GM12878 (cell line): ENCODE measurements at places on chromosomes 4 and X. TPM values are rescaled to one million over a fixed set of nuclear protein-coding genes. Genes with fewer than 3 reads are reported as not detected.

The GUCY1A1 gene
- polyA plus RNA-seq = 0.98 and 1.0 TPM in 2 replicates

The GLRA3 gene
- polyA plus RNA-seq = not detected in 2 replicates

The CDKL5 gene
- polyA plus RNA-seq = 4.9 and 6.9 TPM in 2 replicates

The CT45A10 gene
- polyA plus RNA-seq = not detected in 2 replicates

The GYPA gene
- polyA plus RNA-seq = not detected in 2 replicates

DNA sequence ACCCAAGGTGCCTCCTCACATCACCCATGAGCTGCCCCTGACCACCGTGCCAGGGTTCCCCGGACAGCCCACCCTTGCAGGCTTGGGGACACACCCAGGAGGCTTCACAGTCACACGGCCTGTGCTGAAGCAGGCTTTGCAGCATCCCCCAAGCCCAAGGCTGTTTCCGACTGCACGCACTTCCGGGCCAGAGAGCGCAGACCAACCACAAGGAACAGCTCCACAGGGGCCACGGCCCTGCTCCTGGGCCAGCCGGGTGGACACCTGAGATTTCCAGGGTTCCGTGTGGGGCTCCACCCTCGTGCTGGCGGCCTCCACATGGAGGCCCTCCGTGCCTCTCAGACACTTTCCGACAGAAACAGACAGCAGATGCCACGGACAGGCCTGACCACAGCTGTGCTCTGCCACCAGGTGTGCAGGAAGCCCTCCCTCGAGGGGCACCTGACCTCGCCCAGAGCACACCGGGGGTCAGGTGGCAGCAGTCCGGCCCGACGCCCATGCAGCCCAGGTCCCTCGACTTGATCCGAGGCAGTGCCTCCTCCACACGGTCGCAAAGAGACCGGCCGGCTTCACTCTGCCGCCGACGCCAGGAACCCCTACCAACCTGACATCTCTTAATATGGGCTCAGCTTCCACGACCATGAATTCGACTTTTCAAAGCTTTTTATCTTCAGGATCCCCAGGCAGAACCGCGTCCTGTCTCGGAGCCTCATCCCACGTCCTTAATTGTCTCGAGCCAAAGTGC is 8.0 kb downstream of the CTBP1 start:
- DNase-seq = no peak

- no peak for DNase-seq
Observed at GRCh38 chrX:35858906-35859305, 60.6 kb upstream of the CFAP47 start.

- DNase-seq = no peak
Observed at GRCh38 chrX:53678667-53679066, 7.9 kb downstream of the HUWE1 start.

- DNase-seq = no peak
Observed at GRCh38 chr4:48329976-48330375, 11.4 kb upstream of the SLAIN2 start.

GRCh38 chr4:112348488-112349158 is 51.5 kb downstream of the ALPK1 start:
- DNase-seq = no peak
